ENCODE measurements at places on chromosomes 1 and 21. TPM values are rescaled to one million over a fixed set of nuclear protein-coding genes. Genes with fewer than 3 reads are reported as not detected.

DNA sequence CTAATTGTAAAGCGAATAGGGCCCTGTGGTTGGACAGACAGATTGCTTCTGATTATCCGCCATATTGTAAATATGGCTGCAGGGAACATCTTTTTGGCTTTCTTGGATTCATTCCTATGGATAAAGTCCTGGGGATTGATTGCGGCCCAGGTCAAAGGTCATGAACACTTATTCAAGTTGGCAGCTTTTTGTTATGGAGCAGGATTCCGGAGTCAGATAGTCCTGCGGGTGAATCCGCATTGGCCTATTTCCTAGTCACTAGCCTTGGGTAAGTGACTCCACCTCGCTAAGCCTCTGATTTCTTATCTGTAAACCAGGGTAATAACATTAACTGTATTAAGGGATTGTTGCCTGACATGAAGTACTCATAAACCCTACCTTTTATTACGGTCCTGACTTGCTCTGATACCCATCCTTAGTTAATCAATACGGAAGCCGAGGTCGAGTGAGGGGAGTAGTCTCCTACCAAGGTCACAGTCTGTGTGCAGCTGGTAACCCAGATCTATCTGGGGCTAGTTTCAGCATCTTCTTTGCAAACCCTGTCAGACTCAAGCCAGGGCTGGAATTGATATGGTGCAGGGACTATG, 31.7 kb downstream of the EDN2 start:
- DNase-seq: no peak

DNA sequence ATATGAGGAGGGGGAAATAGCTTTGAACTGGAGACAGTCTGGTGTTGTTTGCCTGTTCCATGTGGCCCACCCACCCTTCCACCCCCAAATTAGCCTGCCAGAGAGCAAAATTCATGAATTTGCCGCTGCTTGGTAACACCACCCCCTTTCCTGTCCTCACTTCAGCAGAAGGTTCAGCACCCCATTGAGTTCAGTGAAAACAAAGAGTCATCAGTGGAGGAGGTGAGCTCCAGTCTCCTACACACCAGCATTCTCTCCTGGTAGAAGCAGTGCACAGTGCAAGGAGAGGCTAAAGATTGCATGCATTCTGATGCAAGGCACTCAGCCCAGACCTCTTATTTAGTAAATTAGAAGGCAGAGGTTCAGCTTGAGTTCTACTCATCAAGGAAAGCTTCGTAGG, 99.7 kb upstream of the DYNLT5 start:
- no peak for DNase-seq

DNA sequence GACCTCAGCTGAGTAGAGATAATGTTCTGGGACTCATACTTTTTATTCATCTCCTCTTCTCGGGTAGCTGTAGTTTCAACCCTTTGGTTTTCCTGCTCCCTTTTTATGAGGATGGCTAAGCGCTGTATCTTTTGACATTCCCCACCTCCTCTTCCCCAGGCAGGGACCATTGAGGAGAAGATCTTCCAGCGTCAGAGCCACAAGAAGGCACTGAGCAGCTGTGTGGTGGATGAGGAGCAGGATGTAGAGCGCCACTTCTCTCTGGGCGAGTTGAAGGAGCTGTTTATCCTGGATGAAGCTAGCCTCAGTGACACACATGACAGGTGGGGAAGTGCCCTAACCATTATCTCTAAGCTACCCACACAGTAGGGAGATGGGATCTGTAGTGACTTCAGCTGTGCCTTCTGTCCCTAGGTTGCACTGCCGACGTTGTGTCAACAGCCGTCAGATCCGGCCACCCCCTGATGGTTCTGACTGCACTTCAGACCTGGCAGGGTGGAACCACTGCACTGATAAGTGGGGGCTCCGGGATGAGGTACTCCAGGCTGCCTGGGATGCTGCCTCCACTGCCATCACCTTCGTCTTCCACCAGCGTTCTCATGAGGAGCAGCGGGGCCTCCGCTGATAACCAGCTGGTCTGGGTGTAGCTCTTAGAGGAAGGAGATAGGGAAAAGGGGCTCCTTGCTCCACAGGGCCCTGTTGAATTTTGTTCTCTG, 25.6 kb downstream of the LRRC41 start:
- DNase-seq: no peak

GRCh38 chr1:15931401-15931800, 44.5 kb downstream of the ZBTB17 start:
- no peak for DNase-seq

- DNase-seq: no peak
Observed at GRCh38 chr21:23939369-23940065, 1667.8 kb downstream of the MRPL39 start.

IL6R gene
- 0.09 TPM for total RNA-seq

- no peak for DNase-seq
Observed at GRCh38 chr1:109184687-109185086, 29.0 kb upstream of the SARS1 start.

DNA sequence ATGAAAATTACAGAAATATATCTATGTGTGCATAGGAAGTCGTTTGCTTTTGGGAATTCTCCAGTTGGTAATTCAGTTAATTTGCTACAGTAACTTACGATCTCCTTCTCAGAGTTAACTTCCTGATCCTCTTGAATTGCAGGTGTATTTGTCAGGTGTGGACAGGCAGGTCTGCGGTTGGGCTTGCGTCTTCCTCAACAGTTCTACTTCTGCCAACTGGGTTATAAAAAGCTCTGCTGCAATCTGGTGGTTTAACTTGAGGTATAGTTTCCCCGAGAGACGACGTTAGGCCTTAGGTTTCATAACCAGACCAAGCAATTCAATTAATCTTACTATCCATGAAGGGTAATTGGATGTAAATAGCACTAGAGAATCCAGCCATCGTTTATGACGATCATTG, 88.2 kb downstream of the GABPA start:
- no peak for DNase-seq

DNA sequence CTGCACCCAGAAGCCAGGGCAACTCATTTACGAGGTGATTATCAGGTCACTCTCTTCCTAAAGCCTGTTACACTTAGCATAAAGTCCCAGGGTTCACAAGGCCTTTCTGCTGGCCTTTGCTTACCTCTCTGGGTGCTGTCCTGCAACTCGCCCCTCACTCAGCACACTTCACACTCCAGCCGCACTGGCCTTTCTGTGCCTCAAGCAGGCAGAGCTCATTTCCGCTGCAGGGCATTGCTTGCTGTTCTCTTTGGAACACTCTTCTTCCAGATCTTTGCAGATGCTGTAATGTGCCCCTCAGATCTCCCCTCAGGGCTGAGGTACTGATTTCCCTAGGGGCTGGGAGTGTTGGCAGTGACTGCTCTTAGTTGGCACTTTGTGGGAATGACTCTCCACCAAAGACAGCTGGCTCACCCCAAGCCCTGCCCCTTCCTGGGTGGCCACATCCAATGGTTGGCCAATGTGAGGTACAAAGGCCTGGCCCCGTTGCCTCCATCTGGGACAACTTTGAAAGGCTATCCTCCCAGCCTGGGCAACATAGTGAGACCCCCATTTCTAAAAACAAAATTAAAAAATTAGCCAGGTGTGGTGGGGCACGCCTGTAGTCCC, 50.8 kb upstream of the SSBP3 start:
- no peak for DNase-seq

DNA sequence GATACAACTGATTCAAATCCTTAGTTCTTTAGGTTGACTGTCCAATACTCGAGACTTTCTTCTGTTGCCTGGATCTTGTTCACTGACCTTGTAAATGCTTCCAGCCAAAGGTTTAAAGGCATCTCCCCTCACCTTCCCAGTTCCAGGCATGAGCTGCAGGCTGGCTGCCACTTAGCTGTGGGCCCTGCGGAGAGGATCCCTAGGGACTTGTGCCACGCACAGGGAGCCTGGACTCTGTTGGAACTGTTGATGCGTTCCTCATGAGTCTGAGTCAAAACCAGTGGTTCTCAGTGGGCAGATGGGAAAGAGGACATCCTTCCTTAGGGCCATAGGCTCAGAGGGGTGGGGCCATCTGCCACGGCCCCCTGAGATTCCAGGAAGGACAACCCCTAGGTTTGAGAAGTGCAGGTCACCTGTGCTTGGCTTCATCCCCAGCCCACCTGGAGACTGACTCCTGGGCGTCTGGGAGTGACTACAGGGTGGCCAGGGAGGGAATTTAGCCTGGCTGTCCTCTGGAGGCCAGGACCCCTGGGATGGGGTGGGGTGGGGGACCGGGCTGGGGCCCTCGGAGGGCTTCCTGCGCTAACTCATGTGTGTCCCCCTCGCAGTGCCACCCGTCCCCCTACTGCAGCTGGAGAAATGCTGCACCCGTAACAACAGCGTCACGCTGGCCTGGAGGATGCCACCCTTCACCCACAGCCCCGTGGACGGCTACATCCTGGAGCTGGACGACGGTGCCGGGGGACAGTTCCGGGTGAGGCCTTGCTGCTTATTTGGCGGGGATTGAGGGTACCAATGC, 37.6 kb upstream of the GNPAT start:
- no peak for DNase-seq

LAMC2 gene
- total RNA-seq: not detected

ANKRD35 gene
- 0.11 TPM for total RNA-seq

- DNase-seq: no peak
Observed at GRCh38 chr1:87182611-87183010, 146.1 kb upstream of the LMO4 start.

GRCh38 chr1:22206551-22207125, 63.7 kb upstream of the WNT4 start:
- DNase-seq: no peak

RNU1-1 gene
- total RNA-seq: 3,042 TPM

Data from neural crest cell (in vitro differentiated cells).